ENCODE measurements at places on chromosomes 5 and 9.

GRCh38 chr9:126023962-126024361 is 276.8 kb downstream of the PBX3 start:
- no peak for DNase-seq

DNA sequence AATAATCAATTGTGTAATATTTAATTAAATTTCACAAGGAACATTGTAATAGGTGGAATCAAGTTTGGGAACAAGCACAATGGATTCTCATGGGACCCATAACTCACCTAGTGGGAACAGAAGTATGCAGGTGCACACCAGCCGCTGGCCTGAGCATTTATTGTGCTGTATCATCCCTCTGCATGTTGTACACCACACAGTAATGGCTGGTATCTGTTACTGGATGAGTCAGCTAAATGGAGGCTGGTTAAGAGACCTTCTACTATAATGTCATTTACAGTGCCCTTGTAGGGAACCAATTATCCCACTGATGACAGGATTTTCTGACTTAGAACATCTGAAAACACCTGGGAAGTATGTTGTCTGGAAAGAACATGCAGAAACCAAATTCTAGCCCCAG is 3.2 kb upstream of the MAP3K1 start:
- DNase-seq, result peak; percentile 27

DNA sequence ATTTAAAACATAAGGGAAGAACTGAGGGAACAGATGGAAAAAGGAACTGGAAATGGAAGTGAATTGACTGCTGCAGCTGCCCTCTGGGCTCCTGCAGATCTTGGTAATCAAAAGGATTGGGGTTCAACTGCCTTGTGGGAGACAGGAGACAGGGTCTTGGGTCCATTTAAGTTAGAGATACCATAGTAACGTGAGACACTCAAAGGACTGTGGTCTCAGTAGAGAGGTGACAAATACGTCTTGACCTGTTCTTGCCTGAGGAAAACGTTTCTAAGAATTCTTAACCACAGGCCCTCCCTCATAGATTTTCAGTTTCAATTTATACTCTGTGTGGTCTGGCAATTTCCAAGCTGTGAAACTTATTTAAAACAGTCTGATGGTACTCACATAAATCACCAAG is 100.8 kb upstream of the DHFR start:
- DNase-seq, result no peak

GRCh38 chr9:115109486-115109885 is 8.5 kb downstream of the TNC start:
- peak; percentile 52 for DNase-seq

DNA sequence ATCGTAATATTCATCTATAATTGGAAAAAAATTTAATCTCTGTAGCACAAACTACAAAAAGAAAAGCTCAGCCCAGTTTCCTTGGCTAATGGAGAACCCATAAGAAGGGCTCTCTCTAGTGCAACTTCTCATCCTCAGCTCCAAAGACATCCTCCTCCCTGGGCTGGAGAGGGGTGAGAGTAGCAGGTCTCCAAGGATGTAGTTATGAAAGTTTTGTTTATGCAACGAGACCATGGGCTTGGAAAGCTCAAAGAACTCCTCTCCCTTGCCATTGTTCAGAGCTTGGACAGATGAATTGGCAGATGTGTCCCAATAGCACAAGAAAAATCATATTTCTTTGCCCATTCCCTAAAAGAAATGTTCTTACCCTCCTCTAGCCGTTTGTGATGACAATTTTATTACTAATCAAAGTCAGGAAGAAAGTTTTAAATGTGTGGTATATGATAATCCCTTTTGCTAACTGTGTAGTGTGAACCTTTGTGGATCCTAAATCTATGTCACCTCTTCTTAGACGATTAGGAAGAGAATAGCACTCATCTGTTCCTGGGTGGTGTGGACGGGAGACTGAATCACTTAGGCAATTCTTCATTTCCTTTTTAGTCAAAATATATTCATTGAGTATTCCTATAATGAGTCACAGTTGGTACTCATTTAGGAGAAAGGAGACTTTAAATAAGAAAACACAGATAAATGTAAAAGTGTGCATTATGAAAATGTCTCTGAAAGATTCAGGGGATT is 52.2 kb downstream of the GARNL3 start:
- DNase-seq, result no peak

- DNase-seq, result no peak
These were observed 209.5 kb downstream of the FANCC start for GRCh38 chr9:95107976-95108375.

- no peak for DNase-seq
These were observed 178.3 kb downstream of the AOPEP start for GRCh38 chr9:94904806-94905205.

GRCh38 chr5:159531554-159532105 is 201.3 kb upstream of the IL12B start:
- no peak for DNase-seq

DNA sequence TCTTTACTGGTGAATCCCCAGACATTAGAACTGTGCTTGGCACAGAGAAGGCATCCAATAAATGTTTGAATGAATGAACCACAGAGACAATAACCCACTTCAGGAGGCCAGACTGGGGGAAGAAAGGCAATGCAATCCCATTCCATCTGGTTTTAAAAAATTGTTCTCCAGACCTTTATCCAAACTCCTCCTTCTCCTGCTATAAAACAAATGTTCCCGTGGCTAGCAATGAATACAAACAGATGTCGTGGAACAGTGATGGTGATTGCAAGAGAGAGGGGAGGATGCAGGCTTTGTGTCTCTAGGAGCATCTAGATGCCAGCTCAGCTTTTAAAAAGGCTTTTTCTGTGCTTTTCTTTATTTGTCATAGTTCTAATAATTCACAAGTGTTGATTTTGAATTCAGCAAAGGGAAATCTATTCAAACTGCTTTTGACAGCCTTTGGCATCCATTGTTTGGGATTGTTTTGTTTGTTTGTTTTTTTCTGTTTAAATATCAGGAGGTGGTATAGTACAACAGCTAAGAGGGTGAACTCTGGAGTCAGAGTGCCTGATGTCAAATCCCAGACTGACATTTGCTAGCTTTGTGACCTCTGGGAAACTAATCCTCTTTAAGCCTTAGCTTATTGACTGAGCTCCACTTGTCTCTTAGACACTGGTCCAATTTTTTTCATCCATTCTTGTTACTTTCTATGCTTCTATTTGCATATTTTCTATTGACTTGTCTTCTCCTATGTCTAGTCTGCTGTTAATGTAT is 59.1 kb downstream of the TNFSF15 start:
- DNase-seq, result no peak

GRCh38 chr5:171629628-171630349 is 155.8 kb upstream of the SMIM23 start:
- peak; percentile 66 for DNase-seq

DNA sequence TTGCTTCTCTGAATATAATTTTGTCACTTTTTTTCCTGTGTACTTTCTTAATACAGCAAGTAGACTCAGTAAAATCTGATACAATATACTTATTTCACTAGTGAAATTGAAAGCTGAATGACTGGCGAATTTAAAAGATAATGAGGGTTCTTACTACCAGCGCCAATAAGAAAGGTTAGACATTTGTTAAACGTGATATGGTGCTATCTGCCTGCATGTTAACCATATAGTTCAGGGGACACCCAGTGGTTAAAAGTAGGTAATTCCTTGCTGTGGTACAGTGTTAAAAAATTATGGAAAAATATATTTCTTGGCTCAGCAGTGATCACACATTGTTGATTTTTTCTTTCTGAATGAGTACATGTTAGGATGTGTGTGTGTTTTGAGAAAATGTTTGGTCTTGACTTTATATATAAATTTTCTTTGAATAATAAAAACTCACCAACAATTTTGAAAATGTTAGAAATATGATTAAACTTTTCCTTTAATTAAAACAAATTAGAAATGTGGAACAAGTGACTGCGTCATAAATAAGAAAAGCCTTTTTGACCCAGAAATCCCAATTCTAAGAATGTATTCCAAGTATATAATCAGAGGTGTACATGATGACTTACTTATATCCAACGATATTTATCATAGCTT is 25.8 kb downstream of the CAST start:
- peak; percentile 32 for DNase-seq

DNA sequence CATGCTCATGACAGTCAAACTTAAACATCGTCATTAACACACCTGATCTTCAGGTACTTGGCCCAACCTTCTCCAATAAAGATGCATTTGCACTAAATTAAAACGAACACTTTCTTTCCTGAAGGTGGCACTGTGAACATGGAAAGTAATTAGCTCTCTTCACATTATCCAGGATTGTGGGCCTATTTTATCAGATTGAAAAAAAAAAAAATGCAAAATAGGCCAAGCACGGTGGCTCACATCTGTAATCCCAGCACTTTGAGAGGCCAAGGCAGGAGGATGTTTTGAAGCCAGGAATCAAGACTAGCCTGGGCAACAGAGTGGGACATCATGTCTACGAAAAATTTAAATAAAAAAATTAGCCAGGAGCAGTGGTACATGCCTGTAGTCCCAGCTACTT is 14.4 kb upstream of the CDC20B start:
- DNase-seq, result no peak

- peak; percentile 79 for DNase-seq
These were observed 1.3 kb downstream of the GADD45G start for GRCh38 chr9:89606049-89606623.

DNA sequence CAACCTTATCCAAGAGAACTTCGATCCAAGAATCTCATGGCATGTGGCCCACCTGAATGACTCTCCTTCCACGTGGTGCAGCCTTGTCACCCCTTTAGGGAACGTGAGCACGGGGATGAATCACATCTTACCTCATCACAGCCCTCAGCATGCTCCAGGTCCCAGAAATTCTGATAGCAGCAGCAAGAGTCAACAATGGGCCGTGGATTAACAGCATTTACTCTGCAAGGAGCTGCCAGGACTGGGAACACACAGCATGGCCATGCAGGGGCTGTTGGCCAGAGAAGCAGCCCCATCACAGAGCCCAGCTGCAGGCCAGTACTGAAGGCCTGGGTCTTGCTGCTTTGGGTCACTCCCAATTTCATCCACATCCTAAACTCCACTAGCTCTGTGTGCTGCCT is 150.4 kb downstream of the C5orf15 start:
- no peak for DNase-seq

Measured in NCI-H226 (cell line).